ENCODE measurements at places on chromosomes 2 and 18. TPM values are rescaled to one million over a fixed set of nuclear protein-coding genes. Genes with fewer than 3 reads are reported as not detected.

DNA sequence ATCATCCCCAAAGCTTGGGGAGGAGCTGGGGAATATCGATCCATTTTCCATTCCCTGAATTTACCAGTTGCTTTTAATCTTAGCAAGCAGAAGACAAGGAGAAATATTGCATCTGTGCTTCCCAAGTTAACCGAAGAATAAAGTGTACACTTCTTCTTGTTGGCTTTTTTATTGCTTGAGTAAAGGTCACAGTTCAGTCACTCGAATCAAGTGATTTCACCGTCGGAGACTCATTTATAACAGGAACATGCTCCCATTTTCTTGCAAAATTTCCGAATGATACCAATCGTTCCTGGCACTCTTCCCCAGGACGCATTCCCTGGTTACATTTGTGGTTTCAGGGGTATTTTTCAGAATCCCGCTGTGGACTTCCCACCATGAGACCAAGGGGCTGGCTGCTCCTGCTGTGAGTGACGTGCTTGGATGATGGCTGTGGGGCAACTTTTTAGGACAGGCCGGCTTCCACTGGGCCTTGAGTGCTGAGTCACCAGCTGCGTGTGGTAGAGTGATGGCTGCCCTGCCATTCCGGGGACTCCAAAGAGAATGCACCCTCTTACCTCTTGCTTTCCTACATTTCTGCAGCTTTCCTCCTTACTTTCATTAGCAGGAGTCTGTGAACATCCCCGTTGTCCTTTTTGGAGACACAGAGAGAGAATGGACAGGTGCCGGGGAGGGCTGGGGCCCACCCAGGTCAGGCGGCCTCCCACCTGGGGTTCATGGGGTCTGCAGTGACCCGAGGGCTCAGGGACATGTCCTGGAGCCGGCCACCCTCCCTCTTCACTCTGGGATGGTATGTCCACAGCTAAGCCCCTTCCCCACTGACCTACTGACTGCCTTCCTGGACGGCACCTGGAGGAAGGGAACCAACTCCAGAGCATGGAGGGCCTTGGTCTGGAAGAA lies 60.7 kb upstream of the HDAC4 start:
- H3K27ac ChIP-seq, result no peak overlapping the region
- no peak overlapping the region for H3K4me3 ChIP-seq
- H3K4me1 ChIP-seq, result no peaks in the 10 kb centered on the region
- no peaks in the 10 kb centered on the region for H3K27me3 ChIP-seq
- H3K36me3 ChIP-seq, result no peaks in the 10 kb centered on the region
- peak; percentile 40 for DNase-seq

DNA sequence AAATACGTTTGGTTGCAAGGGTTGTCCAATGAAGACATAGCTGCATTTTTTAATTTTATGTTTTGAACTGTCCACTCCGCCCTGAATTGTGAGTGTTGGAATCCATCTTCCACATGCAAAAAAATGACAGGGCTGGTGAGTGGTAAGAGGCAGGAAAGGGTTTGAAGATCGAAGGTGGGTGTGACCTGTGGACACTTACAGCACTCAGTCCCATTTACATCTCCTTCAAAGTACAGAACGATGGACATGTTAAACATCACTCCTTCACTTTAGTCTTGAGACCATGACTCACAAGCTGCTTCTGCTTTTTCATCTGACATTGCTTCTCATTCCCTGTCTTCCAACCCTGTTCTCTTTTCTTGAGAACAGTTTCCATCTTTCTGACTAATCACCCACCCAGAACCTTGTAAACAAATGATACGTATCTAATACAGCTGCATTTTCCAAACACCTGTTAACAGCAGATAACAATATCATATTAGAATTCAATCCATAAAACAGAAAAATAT lies 179.3 kb downstream of the ZNF516 start:
- no peaks in the 10 kb centered on the region for H3K36me3 ChIP-seq
- H3K27ac ChIP-seq, result no peak overlapping the region
- H3K27me3 ChIP-seq, result no peaks in the 10 kb centered on the region
- no peak overlapping the region for H3K4me3 ChIP-seq
- no peak for DNase-seq
- H3K4me1 ChIP-seq, result no peaks in the 10 kb centered on the region

The IL1RN gene
- total RNA-seq, result not detected

The TTC32 gene
- 15.2 TPM for total RNA-seq

The IL1A gene
- total RNA-seq, result not detected
